Heart left ventricle (tissue), 16 donors: ENCODE measurements at places on chromosomes 4 and X. TPM values are rescaled to one million over a fixed set of nuclear protein-coding genes. Genes with fewer than 3 reads are reported as not detected.

DNA sequence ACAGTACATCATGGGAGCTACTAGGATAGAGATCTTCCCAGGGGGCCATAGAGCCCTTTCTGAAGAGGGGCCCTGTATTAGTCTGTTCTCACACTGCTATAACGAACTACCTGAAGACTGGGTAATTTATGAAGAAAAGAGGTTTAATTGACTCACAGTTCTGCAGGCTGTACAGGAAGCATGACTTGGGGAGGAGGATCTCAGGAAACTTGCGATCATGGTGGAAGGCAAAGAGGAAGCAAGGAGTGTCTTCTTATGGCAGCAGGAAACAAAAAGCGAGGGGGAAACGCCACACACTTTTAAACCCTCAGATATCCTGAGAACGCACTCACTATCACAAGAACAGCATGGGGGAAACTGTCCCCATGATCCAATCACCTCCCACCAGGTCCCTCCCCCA lies 4.2 kb upstream of the SLC9A6 start:
- no peak for DNase-seq

The SH3D19 gene
- 173 TPM for total RNA-seq

The HTN1 gene
- not detected for total RNA-seq

- DNase-seq, result no peak
These were observed 52.4 kb downstream of the GAK start for GRCh38 chr4:879729-880077.

- no peak for DNase-seq
These were observed 53.7 kb downstream of the CHM start for GRCh38 chrX:85993539-85994197.

DNA sequence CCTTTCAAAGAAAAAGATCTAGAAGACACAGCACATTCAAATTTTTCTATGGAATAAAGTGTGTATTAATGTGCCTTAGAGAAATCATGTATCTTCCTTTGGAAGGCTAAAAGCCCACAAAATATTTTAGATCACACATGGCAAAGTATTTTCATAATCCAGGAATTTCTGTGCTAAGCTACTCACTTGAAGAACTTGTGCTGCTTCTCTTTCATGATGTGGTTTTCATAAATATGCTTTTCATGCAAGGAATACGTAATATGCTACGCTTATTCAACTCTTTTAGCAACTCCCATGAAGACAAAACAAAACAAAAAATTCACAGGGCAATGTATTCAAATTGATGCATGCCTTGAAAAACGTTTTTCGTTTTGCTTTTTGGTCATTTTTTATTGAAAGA lies 125.6 kb downstream of the ARHGAP24 start:
- DNase-seq, result no peak

GRCh38 chr4:138344054-138344453 lies 101.9 kb upstream of the SLC7A11 start:
- no peak for DNase-seq

DNA sequence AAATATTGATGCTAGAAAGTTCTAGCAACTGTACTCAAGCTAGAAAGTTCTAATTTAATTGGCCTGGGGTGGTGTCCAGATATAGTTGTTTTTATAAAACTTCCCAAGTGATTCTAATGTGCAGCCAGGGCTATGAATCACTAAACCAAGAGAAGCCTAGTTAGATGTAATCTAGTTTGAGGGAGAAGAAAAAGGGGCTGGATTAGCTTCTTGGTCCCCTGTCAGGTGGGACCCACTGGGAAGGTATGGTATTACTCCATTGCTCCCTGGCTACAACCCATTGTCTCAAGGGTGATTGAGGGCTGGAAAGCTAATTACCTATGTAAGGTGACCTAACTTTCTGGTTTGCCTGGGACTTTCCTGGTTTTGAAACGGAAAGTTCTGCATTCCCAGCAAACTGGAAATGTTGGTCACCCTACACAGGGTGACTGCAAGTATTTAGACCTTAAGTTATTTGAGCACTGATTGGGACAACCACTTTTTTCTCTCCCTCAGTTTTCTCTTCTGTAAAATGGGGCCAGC lies 23.9 kb upstream of the MSN start:
- DNase-seq, result no peak

DNA sequence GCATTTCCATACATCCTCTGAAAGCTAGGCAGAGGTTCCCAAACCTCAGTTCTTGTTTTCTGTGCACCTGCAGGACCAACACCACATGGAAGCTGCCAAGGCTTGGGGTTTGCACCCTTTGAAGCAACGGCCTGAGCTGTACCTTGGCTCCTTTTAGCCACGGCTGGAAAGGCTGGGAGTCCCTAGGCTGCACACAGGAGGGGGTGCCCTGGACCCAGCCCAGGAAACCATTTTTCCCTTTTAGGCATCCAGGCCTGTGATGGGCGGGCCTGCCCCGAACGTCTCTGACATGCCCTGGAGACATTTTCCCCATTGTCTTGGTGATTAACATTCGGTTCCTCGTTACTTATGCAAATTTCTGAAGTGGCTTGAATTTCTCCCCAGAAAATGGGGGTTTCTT lies 17.4 kb upstream of the PCSK1N start:
- DNase-seq, result no peak

DNA sequence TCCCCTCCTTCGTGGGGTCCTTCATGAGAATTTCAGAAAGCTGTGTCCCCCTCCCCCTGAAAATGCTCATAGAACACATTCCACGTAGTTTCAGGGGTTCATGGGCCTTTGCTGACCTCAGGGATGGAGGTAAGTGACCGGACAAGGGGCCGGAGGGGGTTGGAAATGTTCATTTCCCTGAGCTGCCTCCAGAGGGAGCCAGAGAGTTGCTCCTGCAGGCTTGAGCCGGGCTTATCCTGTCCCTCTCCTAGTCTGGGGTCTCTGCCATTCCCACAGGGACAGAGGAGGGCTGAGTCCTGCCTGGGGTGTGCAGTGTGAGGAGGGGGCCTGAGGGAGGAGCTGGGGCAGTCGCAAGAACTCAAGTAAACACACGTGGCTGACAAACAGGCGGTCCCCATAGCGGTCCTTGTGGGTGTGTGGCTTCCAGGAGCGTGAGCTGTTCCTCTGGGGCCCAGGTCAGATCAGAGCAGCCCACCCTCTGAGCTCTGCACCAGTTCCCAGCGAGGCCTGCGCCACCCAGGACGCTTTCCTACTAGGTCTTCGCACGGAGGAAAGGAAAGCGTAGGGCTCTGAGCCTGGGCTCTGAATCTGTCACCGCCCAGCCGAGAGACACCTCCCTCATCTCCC lies 62.5 kb downstream of the WFS1 start:
- DNase-seq, result no peak

The PDCL2 gene
- total RNA-seq, result not detected

The NKX3-2 gene
- total RNA-seq, result 0.25 TPM

The DMP1 gene
- total RNA-seq, result not detected

The SLC9B2 gene
- 7.1 TPM for total RNA-seq

- DNase-seq, result no peak
These were observed 51.7 kb upstream of the VEGFC start for GRCh38 chr4:176844448-176844847.

- no peak for DNase-seq
These were observed 367.8 kb downstream of the GASK1B start for GRCh38 chr4:157804986-157805385.

- DNase-seq, result no peak
These were observed 685.5 kb downstream of the KCTD8 start for GRCh38 chr4:43763029-43763610.

The PACRGL gene
- total RNA-seq, result 10.3 TPM

DNA sequence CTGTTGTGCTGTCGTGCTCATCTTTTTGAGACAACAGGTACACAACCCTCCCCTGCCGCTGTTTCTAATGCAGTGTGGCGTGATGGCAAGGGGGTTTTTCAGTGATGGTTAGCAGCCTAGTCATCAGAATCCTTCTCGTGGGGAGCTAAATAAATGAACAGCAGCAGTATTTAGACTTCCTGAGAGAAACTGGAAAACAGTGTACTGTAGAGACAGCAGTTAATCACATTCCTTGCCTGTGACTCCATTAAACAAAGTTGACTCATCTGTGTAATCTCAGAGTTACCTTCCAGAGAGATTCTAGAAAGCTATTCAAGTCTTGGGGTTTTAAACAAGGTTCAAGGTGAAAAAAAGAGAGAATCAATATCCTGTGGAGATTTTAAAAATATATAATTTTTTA lies 1753.2 kb upstream of the PCDH7 start:
- DNase-seq, result no peak

GRCh38 chrX:150581093-150581775 lies 12.8 kb downstream of the MTM1 start:
- DNase-seq, result no peak

The GYPE gene
- 0.25 TPM for total RNA-seq

The SFRP2 gene
- total RNA-seq, result 0.23 TPM

GRCh38 chr4:147958489-147959065 lies 226.7 kb downstream of the ARHGAP10 start:
- no peak for DNase-seq

DNA sequence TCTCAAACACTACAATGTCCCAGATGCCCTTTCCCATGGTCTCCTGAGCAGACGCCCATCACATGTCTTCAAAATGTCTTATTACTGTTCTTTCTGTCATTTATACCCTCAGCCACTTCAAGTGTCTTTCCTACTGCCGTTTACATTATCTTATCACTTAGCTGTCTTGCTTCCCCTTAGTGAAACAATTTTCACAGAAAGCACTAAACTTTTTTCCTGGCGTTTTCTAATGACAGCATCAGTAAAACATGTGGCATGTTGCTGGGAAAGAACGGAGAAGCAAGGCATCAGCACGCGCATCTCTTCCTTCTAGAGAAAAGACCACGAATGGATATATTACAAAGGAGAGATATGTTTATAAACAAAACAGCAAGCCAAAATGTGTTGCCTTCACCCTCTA lies 189.7 kb upstream of the SLIT2 start:
- no peak for DNase-seq

DNA sequence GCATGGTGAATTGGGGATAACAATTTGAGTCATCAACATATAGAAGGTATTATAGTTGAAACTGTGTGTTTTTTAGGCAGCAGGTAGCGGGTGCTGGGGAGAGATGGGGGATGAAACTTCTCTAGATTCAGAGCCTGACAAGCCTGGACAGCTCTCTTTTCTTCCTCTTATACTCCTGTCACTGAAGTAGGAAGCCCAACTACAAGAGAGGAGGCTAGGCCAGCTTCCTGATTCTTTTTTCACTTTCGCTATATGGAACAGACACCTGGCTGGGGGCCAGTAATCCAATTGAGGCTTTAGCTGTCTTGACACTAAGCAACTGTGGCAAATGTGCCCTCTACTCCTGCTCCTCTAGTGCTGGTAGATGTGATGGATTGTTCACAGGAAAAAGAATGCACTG lies 69.2 kb downstream of the PHKA1 start:
- no peak for DNase-seq

GRCh38 chr4:112448306-112449132 lies 67.5 kb downstream of the NEUROG2 start:
- no peak for DNase-seq

The CDKL2 gene
- total RNA-seq, result 0.83 TPM

The PRICKLE3 gene
- 9.5 TPM for total RNA-seq

DNA sequence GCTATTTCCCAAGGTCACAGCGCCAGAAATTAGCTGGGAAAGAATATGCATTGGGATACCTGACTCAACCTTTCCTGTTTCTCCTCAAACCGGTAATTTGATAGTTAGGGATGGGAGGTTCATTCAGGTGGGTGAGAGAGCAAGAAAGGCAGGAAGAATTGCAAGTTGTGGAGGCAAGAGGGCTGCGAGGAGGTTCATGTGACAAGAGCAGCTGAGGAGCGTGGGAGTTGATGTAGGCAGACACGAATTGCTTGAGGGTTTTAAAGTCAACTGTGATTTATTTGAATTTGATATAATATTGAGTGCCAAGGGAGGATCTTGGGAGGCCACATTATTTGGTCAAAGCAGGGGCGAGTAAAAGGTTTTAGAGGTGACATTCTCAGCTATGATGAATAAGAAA lies 329.0 kb downstream of the STIM2 start:
- no peak for DNase-seq

GRCh38 chr4:120304801-120305200 lies 238.2 kb upstream of the MAD2L1 start:
- no peak for DNase-seq

DNA sequence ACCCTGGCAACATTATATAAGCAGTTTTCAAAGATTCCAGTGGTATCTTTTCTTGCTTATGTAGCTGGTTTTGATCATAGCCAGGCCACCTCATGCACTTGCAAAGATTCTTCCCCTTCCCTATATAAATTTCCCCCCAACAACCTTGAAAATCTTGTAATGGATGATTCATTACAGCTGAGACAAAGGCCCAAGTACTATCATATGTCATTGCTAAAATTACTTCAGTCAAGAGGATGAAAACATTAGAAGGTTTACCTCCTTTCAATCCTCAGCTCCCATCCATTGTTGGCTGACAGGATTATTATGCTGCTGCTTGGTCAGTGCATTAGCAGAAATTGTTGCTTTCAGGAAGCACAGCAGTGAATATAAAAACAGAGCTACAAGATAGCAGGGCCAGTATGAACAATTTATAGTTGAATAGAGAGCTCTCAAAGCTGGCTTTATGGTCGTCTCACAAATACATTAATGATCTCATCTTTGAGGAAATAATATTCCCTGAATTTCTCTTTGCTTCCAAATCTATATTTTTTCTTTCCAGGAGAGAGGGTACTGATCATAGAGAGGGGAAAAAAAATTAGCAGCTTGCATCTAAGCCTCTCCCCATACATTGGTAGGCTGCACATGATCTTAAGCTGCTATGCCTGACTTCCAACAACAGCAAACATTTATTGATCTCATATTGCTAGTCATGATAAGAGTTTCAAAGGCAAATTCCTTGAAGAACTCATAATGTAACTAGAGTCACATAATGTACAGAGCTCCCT lies 7.7 kb upstream of the ARHGEF38 start:
- DNase-seq, result no peak
